Activated effector memory CD4-positive, alpha-beta T cell treated with Interleukin-2 at 50 U/mL for 16 hours (primary cell): ENCODE measurements at places on chromosomes 5 and 9.

DNA sequence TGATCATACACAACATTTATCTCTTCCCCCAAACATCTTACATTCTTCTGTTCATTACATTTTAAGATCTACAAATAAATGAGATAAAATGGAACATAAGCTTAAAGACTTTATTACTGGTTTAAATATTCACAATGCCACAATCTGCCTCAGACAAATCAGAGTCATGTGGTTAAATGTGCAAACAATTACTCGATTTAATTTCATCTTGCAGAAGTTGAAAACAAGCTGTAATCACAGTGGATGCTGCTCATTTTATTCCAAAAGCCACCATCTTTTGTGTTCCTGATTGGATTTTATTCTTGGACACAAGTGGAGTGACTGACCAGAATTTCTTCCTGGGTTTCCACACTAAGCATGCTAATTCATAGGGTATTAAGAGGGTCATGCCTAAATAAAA lies 33.2 kb downstream of the SPOCK1 start:
- DNase-seq: no peak

GRCh38 chr5:122120957-122121356 lies 8.4 kb upstream of the ZNF474 start:
- DNase-seq: no peak

GRCh38 chr9:80233906-80234305 lies 662.1 kb downstream of the TLE4 start:
- no peak for DNase-seq

GRCh38 chr5:74916831-74917710 lies 50.9 kb upstream of the FAM169A start:
- DNase-seq: no peak

GRCh38 chr5:3601911-3602782 lies 6.5 kb downstream of the IRX1 start:
- DNase-seq: no peak

- no peak for DNase-seq
These were observed 134.0 kb downstream of the SLC1A3 start for GRCh38 chr5:36740259-36740898.

- DNase-seq: no peak
These were observed 25.0 kb downstream of the SH3PXD2B start for GRCh38 chr5:172429201-172429940.

- no peak for DNase-seq
These were observed 21.0 kb upstream of the UBE2QL1 start for GRCh38 chr5:6427694-6428093.

- DNase-seq: no peak
These were observed 34.6 kb downstream of the EPB41L4A start for GRCh38 chr5:112384523-112384922.

DNA sequence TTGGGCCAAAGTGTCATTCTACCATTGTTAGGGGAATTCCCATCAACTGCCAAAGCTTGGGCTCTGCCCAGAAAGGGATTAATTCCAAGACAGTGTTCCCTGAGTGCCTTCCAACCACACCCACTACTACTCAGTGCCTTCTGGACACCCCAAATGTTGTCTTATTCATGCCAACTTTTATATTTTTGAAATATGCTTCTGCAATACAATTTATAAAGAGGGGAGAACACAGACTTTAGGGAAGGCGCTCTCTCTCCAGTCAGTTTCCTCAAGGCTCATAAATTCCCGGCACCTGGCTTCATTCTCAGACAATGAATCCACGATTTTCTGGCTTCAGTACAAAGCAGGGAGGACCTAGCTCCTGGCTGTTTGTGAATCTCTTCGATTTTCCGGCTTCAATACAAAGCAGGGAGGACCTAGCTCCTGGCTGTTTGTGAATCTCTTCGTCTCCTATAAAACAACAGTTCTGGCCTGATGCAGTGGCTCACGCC lies 120.1 kb upstream of the MYO10 start:
- DNase-seq: no peak

DNA sequence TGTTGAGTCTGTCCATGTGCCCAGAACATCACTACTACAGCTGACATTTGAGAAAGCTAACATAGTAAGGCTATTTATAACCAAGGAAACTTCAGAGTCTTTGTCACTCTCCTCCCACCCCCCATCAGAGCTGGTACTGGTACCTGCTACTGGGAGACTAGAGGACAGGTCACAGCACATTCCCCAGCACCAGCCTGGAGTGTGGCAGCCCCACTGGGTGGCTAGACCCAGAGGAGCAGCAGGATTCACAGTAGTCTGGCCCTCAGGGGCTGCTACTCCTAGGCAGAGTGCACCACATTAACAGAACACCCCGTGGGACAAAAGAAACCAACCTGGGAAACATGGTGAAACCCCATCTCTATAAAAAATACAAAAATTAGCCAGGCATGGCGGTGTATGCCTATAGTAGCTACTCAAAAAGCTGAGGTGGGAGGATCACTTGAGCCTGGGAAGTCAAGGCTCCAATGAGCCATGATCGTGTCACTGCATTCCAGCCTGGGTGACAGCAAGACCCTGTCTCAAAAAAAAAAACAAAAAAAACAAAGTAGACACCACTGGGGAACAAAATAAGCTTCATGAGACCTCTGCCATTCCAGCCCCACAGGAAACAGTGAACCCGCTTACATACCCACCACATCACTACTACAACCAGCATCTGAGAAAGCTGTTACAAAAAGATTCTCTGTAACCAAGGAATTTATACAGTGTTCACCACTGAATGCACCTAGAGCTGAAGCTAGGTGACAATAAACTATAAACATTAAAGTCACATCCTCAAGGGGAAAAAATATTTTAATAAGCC lies 26.3 kb upstream of the PTGER4 start:
- DNase-seq: no peak

DNA sequence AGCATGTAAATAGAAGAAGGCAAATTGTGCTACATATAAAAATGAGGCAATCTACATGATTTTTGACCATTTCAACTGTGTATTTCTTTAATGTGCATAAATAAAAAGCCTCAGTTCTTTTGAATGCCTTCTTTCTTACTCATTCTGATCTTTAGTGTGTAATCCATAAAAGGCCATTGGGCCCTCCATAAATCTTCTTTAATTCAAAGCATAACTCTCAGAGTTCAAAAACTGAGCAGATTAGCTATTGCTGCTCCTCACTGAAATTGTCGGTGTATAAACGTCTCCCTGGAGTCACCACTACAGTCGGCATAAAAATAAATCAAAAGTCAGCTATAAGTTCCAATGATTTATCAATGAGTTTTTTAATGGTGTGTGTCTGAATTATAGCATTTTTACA lies 45.3 kb upstream of the ADAMTSL1 start:
- no peak for DNase-seq

DNA sequence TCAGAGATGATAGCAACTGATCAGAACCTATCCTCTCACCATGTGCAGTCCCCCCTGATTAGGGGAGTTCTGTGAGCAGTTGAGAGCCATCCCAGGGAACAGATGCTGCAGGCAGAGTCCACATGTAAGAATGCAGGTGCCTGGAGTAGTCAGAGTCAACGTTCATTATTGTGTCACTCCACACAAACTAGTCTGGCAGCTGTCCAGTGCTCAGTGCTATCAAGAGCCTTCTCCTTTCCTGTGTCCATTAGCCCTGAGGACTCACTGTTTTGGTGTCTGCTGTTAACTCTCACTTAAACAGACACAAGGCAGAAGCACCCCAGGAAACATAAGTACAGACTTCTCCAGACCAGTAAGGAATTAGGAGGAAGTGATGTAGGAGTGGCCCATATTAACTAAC lies 2.5 kb downstream of the SH3TC2 start:
- no peak for DNase-seq

GRCh38 chr5:56070851-56071465 lies 76.2 kb upstream of the IL6ST start:
- no peak for DNase-seq

- DNase-seq: no peak
These were observed 234.5 kb upstream of the TRPM3 start for GRCh38 chr9:71355884-71356283.

DNA sequence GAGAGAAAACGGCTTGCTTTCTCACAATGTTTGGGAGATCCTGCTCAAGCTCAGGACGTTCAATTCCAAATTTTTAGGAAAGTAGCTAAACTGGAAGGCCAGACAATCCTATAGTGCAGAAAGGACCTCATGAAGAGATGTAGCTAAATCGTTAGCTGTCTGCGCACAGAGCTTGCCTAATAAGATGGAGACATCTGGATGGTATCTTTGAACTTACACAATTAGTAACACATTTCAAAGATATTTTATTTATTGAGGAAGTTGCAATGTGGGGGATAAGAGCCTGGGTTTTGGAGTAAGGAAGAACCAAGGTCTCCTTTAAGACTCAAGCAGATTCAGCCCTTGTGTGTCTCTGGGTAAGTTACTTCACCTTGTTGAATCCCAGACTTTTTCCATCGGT lies 28.6 kb upstream of the RAB14 start:
- no peak for DNase-seq

- no peak for DNase-seq
These were observed 55.8 kb downstream of the GNAQ start for GRCh38 chr9:77975806-77976205.

DNA sequence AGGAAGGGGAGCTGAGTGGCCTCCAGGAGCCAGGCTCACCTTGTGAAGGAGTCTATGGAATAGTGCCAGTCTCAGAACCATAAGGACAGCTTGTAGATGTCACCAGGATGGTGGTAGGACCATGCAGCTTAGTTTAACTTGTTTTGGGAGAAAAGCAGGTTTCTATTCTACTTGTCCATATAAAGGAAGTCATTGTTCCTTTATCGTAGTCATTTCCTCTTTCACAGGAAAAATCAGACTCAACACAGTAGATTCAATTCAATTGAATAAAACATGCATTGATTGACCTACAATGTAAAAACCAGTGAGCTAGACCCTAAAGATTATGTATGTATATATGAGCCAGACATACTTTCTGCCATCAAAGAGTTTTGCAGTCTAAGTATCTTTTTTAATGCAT lies 53.3 kb downstream of the MEGF10 start:
- no peak for DNase-seq

DNA sequence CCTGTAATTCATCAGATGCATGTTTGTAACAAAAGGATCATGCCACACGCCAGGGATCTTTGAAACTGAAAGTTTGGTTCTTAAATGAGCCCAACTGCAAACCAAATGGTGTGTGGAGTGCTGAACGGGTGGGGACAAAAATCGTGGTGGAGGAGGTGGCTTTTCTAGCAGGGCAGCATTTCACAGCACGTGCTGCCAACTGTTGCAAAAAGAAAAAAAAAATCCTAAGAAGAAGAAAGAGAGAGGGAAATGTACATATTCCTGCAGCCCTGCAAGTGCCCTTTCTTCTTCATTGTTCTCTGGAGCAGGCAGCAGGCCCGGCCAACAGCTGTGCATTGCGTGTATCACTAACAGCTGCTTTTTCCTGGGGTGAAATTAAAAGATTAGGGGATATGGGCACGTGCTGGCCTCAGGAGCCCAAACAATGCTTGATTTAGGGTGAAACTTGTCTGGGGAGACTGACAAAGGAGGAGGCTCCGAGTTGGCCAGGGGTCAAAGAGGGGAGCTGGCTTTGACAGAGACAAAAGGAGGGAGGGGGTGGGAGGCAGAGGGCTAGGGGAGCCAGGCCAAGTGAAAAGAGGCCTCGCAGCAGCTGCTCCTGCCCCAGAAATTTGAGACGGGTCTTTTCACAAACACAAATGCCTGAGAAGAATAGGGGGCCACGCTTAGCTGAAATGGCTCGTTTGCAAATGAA lies 73.0 kb downstream of the GADD45G start:
- DNase-seq: no peak

- no peak for DNase-seq
These were observed 266.2 kb downstream of the SPATA31D1 start for GRCh38 chr9:82254646-82255367.

DNA sequence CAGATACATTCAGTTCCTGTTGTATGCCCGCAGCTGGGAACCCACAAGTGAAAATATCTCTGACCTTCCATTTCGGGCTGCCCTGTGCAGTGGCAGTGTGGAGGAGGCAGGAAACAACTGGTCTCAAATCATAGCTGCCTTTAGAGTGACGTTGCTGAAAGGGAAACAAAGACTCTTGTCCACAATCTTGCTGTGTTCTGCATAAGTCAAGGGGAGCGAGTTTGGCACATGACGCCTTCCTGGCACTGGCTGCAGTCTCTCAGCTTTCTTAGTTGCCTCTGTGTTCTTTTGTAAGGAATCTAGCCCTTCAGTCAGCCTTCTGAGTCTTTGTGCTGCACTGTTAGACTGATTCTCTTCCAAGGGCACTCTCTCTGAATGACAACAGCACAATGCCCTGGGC lies 24.0 kb downstream of the ADAMTS16 start:
- DNase-seq: no peak

DNA sequence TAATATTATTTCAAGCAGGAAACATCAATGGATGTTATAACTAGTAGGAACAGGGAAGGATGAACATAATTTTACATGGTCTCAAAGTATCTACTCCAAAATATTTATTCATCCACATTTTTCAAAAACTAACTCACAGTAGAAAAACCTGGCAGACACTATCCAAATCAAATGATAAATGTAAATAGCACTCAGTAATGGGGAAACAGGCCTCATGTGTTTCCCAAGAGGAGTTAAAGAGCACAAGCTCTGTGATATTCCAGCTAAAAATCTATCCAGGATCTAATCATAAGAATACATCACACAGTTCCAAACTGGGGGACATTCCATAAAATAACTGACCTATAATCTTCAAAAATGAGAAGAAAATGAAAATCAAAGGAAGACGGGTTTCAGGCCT lies 443.1 kb downstream of the ZNF608 start:
- no peak for DNase-seq

DNA sequence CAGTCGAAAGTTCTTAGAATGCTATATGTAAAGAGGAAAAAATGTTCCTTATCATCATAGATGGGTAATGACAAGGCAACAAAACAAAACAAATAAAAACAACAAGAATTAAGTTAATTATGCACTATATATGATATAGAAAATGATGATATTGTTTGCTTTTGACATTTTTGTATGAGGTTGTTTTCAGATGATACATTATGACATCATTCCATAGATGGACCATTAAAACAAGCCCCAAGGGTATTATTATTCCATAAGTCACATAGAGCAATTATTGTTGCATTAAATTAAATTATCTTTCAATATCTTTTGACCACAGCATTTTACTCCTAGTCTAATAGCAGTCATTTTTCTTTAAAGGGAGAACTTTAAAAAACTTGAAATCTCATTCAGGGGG lies 56.5 kb upstream of the RICTOR start:
- no peak for DNase-seq

DNA sequence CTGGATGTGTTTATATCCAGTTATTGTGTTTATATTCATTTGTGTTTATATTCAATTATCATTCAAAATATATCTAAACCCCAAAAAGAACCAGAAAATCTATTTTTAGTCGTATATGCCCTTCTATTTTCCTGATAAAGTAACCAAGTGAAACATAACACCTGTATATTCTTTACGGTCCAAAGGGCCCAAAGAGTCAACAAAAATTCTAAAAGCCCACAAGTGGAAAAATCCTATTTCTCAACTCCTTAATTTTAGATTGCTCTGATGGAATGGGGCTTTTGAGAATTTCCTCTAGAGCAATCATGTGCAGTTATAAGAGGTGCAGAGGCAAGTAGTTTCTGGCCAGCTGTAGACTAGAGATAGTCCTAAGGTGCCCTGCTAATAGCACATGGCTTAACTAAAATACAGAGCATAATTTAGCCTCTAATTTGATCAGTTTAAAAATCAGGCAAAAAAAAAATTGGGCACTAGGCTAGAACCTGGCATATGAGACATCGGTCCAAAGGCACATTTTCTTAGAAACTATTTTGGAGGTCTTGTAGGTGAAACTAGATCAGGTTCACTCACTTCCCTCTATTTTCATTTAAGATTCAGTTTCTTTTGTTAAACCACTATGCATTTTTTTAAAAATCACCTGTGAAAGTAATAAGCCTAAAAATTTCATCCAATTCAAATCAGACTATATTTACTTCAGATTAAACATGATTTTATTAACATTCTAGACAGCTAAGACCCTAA lies 256.0 kb downstream of the FBXL17 start:
- DNase-seq: no peak
